H1 (cell line): ENCODE measurements at places on chromosomes 16 and 17.

DNA sequence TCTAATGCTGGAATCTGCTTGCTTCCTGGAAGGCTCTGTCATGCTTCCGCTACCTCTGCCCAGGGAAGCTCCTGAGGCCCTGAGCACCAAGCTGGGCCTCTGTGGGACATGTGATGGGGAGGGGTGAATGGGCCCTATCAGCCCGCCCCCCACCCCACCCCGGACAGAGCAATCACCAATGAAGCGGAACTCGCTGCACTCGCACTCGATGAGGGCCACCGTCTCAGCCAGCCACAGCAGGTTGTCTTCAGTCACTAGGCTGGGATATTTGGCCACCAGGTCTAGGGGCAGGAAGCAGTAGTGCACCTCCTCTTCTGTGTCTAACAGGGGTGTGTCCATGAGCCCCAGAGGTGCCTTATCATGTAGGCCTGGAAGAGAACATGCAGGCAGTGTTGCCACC, 23.6 kb downstream of the KCTD19 start:
- no peaks in the 10 kb centered on the region for H3K36me3 ChIP-seq
- H3K27ac ChIP-seq, result no peak overlapping the region
- no peak overlapping the region for H3K4me3 ChIP-seq
- no peaks in the 10 kb centered on the region for H3K27me3 ChIP-seq

DNA sequence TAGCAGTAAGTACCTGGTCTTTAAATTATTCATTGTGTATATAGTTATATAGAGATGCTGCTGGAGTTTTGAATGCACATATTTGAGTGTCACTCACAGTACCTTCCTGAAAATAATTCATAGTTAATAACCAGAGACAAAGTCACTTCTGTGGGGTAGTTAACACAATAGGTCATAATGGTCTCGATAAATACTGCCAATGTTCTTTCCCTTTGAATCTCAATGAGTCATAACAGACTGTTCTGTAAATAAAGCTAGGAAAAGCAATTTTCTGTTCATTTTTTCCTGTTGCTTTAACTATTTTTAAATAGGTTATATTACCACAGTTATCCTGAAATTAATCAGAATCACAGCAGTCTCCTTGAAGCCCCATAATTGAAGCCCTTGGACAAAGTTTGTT, 87.2 kb downstream of the MAP2K4 start:
- no peaks in the 10 kb centered on the region for H3K4me1 ChIP-seq
- H3K36me3 ChIP-seq, result no peaks in the 10 kb centered on the region; the same call in 1 of the 2 replicates
- H3K4me3 ChIP-seq, result no peak overlapping the region
- H3K27ac ChIP-seq, result no peak overlapping the region
- no peak for DNase-seq
- H3K27me3 ChIP-seq, result no peaks in the 10 kb centered on the region

DNA sequence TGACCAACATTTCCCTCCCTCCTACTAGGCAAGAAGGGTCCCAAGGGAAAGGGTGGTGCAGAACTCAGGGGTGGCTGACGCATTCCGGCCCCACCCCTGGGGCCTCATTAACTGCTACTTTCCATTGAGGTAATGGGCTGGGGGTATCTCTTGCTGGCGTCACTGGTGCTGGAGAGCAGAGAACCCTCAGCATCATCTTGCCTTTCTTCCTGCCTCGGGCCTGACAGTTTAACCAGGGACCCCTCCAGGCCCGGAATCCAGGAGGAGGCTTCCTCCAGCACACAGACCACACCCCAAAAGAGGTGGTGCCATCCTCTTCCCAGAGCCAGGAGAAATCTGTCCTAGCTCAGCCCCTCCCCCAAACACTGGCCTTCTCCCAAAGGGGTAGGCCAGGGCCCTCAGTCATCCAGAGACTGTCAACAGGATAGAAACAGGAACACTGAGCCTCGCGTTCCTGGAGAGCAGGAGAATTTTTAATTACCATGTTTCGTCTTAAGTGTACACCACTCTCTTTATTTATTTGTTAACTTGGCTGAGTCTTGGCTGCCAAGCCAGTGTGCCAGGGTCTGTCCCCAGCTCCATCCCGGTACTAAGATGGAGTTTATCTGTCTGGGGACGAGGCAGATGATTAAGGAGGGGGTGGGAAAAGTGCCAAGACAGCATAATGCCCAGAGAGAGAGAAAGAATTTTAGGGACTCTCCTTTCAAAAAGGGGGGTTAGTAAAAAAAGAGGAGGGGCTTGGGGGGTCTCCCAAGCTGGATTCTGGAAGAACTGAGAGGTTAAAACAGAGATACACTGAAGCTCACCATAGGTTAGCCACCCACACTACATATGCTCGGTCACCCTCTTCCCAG, 5.1 kb downstream of the ETV4 start:
- H3K36me3 ChIP-seq, result no peaks in the 10 kb centered on the region
- DNase-seq, result peak; percentile 67
- H3K27ac ChIP-seq, result no peak overlapping the region
- peaks cover 44% of the 10 kb centered on the region for H3K4me1 ChIP-seq
- H3K4me3 ChIP-seq, result no peak overlapping the region; the same call in 1 of the 2 replicates

DNA sequence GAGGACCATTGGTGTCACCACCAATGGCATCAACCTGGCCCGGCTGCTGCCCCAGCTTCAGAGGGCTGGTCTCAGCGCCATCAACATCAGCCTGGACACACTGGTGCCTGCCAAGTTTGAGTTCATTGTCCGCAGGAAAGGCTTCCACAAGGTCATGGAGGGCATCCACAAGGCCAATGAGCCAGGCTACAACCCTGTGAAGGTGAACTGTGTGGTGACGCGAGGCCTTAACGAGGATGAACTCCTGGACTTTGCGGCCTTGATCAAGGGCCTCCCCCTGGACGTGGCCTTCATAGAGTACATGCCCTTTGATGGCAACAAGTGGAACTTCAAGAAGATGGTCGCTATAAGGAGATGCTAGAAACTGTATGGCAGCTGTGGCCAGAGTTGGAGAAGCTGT, 111.9 kb upstream of the SIAH1 start:
- no peak for DNase-seq
- 0 out of 2 replicates have a peak, but pooled peaks cover 2% of the 10 kb centered on the region for H3K4me1 ChIP-seq
- no peaks in the 10 kb centered on the region for H3K36me3 ChIP-seq
- no peak overlapping the region for H3K4me3 ChIP-seq

- H3K36me3 ChIP-seq, result no peaks in the 10 kb centered on the region
- H3K27me3 ChIP-seq, result no peaks in the 10 kb centered on the region
- H3K27ac ChIP-seq, result 0 out of 2 replicates have a peak overlapping the region, but pooled peaks have one; percentile 21
Measured at GRCh38 chr17:7557775-7558543, 591 bp upstream of the TNFSF13 start.

GRCh38 chr16:85848986-85849385, 49.5 kb downstream of the COX4I1 start:
- H3K27me3 ChIP-seq, result no peaks in the 10 kb centered on the region
- H3K4me1 ChIP-seq, result no peaks in the 10 kb centered on the region
- H3K27ac ChIP-seq, result no peak overlapping the region
- H3K4me3 ChIP-seq, result no peak overlapping the region
- no peaks in the 10 kb centered on the region for H3K36me3 ChIP-seq
